ENCODE measurements at places on chromosomes 2 and 18.
A peak's percentile ranks its signal among the peaks of the same experiment; 100 is the strongest.

- no peak for DNase-seq
Observed at GRCh38 chr18:35063875-35064690, 22.9 kb downstream of the MAPRE2 start.

DNA sequence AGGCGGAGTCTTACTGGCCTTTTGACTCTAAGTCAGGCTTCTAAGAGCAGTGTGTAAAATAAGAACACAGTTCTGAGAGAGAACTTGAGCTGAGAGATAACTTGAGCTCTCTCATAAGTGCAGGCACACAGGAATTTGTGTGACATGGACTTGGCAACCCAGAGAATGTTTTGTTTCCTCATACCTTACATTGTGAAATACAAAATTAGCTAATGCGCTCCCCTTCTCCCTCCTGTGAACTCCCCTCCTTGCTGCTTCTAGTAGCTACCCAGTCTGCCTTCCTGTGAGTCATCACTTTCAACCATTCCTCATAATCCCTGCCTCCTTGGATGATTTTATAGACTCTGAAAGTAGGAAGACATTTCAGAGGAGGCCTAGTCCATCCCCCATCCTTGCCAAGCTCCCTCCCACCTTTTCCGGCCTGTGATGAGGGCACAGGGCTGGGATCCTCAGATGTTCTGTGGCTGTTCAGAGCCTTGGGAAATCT, 22.6 kb downstream of the FER1L5 start:
- no peak for DNase-seq

- no peak for DNase-seq
Observed at GRCh38 chr2:1226766-1227165, 186.5 kb upstream of the TPO start.

DNA sequence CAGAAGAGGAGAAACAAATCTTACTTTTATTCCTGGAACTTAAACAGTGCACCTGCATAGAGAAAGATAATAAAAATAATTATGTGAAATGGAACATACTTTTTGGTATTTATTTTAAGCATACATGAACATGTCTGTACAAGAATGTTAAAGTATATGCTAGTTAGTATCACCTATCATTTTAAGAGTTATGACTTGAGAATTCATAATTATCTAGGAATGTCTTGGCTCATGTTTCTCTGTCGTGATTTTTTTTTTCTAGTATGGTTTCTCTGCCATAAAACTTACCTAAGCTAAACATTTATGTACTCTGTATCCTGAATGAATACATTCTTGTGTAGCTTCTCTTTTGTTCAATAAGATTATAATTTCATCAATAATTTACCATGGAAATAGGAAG, 4.2 kb downstream of the SERPINB7 start:
- DNase-seq = no peak

DNA sequence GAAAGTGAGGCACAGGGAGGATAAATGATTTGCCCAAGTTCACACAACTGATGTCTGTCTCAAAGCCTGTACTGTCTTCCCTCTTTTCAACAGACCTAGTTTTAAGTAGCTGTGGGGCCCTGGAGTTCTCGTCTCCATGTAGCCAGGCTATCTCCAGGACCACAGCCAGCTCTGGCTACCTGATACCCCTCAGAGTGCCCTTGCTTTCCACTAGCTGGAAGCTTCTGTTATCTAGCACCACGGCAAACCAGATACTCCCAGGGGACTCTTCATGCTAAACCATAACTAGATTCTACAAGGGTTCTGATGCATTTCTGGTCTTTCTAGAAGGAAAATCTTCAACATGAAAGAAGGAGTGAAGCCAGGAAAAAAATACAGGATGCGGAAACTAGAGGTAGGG, 137.3 kb downstream of the GALNT14 start:
- DNase-seq = peak; percentile 74

DNA sequence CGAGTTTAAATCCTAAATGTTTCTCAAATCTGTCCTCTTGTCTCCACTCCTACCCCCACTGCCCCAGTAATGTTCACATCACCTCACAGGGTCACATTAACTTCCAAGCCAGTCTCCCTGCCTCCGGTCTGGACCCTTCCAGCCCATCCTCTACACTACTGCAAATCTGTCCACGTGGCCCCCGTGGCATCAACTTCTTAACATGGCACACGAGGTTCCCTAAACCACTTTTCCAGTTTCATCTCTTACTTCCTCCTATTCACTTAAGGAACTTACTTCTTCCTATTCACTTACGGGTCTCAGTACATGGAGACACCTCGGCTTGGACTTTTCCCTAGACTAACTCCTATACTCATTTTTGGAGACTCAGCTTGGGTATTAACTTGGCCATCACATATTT, 27.0 kb downstream of the MRPL33 start:
- DNase-seq = no peak

DNA sequence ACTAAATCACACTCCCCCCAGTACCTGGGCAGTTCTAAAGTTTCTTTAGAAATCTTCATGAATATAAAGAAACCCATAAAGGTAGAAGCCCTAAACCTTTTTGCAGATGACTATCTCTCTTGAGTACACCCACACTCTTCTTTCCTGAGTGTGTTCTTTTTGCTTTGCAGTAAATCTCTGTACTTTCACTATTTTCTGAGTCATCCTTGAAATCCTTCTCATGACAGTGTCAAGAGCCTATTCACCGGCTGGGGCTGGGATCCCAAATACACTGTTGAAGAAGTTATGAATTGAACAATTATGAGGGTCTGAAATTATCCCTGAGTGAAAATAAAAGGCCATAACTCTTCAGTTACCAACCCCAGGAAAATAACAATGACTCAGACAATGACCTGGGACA, 133.9 kb upstream of the CCDC195 start:
- DNase-seq = no peak

DNA sequence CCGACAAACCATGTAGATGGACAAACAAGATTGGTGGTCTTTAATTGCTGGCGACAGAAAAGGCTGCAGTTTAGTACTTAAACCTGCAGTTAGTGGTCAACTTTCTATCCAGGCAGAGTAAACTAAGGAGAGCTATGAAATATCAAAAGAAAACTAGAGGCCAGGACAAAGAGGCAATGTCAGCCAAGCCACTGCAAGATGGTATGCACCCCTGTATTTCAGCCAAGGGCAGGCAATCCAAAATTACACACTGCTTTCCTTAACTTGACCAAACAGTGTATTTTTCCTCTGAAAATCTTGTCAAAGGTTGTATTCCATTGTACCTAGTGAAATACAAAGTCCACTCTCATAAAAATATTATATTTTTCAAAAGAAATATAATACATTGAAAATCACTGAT, 9.3 kb downstream of the NIFK start:
- no peak for DNase-seq

GRCh38 chr2:20444101-20444992, 2.5 kb upstream of the RHOB start:
- DNase-seq = no peak
